ENCODE measurements at places on chromosomes 4 and X.

- DNase-seq = no peak
Observed at GRCh38 chr4:122017296-122017695, 65.4 kb upstream of the TRPC3 start.

- no peak for DNase-seq
Observed at GRCh38 chr4:160326110-160326509, 1223.2 kb downstream of the RAPGEF2 start.

- DNase-seq = no peak
Observed at GRCh38 chr4:1115528-1116293, 2.3 kb upstream of the RNF212 start.

GRCh38 chrX:69740317-69740716, 124.4 kb downstream of the EDA start:
- DNase-seq = no peak

GRCh38 chr4:155445306-155445705, 68.5 kb upstream of the MAP9 start:
- no peak for DNase-seq

GRCh38 chr4:7281691-7282665, 89.6 kb downstream of the SORCS2 start:
- DNase-seq = no peak

DNA sequence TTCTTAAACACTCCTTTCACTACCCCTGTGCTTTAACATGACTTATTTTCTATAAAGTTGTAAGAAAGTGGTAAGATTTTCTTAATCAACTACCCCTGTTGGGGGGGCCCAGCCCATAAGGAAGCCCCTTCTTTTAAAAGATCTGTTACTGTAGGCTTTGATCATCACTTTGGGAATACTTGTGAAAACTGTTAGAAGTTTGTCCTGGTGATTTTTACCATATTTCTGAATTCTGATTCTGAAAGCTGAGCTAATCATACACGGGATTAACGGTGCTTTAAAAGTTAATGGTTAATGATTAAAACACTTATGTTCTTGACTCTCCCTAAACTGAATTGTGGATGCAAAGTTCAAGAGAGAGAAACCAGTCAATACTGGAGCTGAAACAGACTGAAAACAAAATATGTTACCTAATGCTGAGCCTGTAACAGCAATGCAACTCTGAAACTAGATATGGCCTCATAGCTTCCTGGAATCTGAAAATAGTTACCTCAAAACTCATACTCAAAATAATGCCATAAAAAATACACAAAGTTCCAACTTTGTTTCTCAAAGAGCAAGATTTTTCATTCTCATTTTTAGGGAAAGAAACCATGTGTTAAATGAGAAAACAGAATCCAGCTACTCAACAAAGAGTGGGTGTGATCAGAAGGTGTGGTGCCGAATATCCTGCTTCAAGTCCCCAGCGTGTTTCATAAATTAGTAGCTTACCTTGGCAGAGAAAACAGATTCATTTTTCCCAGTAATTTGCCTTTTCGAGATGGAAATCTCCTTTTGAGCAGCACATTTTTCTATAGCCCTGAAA, 31.6 kb downstream of the ADH7 start:
- no peak for DNase-seq

DNA sequence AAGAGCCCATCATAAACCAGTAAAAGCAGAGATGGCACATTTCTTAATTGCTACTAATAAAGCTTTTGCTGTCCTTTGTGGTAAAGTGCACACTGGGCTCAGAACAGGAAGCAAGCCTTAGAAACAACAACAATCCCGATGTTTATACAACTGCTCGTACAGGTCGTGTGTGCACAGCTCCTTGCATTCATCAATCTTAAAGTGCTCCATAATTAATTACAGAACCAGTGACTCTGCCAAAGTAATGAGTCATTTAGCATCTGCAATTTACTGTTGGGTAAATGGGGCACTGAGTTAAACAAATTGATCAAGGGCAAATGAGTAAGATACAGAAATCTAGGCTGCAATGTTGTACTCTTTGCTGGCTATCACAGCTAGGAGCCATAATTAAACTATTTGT, 61.3 kb upstream of the TXK start:
- no peak for DNase-seq

DNA sequence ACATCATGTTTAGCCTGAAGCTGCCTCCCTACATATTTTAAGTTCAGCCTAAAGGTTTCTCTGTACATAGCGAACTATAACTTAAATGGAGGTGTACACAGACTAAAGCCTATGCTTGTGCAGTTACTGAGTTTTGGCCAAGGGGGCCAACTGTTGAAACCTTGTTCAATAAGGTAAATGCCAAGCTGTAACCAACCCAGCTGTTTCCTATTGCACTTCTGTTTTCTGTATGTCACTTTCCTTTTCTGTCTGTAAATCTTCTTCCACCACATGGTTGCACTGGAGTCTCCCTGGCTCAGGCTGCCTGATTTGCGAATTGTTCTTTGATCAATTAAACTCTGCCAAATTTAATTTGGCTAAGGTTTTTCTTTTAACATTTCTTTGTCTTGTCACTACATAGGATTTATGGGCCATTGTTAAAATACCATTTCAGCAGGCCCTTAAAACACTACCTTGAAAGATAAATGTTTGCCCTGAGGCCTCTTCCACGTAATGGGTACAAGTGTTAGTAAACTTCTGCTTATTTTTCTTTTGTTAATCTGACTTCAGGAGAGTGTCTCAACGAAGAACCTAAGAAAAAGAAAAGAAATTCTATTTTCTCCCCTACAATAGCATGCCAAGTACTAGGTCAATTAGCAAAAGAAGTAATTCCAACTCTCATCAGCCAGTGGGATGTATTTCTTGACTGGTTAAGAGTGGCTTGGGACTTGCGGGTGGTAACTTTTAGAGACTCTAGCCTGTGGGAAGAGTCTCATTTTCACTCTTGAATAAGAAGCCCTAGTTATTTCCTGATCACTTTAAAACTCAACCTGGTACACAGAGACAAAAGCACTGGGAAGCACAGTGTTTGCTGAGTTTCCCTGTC, 45.7 kb upstream of the PRSS12 start:
- DNase-seq = no peak

DNA sequence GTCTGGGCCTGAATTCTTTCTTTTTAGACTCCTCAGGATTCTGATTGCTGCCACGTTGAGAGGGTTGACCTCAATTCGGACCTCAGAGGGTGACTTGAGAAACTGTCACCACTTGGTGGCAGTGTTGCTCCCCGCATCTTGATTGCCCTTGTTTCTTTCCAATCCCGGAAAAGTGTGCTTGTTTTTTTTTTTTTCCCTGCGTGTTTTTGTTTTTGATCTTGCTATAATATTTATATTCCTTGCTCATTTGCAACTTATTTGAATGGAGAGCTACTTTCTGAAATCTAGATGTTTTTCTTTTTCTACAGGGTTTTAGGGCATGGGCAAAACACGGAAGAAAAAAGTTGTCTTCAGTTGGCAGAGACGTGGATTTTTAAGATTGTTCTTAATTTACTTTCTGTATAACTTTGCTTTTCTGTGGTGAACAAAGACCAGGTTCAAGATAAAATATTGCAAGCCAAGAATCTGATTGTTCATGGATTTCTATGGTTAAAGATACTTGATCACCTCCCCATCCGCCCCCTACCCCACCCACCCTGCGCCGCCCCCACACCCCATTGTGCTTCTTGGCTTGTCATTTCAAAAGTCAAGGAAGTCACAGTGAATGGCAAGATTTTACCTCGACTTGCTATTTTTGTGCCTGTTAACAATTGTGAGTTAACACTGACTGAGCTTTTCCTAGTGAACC, 102.0 kb downstream of the PTTG2 start:
- peak; percentile 32 for DNase-seq

DNA sequence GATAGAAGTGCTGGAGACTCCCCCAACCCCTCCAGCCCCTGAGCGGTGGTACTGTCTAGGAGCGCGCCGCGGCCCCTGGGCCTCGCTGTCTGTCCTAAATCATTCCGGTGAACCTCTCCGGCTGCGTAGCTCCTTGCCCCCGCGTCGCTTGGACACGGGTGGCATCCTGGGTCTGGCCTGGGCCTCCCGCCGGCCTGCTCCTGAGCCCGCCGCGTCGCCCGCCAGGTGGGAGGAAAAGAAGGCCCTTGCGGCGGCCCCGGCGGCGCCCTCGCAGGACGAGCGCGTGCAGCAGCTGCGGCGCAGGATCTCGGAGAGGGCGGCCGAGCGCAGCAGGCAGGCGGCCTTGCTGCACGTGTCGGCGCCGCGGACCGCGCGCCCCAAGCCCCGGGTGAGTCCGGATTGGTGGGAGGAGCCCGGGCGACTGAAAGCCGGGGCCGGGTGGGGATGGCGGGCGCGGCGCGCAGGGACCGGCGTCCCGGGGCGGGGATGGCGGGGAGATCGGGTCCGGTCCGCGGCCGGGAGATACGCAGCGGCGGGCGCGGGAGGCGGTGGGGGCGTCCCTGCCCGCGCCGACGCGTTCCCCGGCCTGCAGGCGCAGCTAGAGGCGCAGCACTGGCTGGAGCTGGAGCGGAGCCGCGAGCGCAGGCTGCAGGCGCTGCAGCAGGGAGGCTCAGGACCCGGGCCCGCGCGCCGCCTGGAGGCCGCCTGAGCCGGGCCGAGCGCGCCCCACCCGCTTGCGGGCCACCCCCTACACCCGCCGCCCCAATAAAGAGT, 6.5 kb upstream of the RNF4 start:
- DNase-seq = peak; percentile 48

DNA sequence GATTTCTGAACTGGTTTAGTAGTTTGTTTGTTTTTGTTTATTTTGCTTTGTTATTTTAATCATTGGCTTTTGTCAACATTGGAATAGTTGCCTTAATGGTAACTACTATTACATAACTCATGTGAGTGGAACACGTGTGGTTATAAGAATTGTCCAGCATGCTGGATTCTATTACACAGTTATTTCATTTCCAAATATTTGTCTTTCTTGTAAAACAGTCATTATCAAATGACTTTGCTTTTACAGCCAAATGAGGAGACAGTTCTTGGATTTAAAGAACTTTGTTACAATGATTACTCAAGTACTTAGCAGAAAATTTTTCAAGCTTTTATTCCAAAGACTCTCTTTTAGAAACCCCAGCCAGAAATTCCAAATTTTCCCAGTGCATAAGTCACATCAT, 516.1 kb upstream of the MAGEB2 start:
- DNase-seq = no peak

DNA sequence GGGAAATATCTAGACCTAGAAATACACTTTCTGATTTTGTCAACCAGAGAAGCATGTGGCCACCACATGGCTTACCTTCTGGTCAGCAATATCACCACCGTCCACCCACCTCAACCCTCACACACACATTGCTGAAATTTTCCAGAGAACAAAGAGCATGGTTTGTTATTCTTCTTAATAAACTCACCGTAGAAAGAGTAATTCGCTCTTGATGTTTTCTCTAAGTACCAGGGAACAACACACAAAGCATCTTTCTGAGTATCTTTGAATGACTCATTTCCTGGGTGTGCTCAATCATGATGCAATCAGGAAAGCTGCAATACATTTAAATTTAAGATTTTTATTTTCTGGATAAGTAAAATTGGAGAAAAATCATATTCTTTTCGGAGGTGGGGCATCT, 24.7 kb upstream of the LRAT start:
- DNase-seq = no peak

DNA sequence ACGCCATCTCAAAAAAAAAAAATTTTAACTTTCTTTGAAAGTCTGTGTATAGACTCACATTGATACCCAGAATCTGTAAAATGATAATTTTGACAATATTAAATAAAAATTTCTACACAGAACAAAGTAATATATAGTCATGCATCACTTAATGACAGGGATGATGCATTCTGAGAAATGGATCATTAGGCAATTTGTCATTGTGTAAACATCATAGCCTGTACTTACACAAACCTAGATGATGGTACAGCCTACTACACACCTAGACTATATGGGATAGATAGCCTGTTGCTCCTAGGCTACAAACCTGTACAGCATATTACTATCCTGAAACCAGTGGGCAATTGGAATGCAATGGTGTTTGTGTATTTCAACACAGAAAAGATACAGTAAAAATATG, 107.7 kb downstream of the BLTP1 start:
- no peak for DNase-seq

GRCh38 chr4:16079046-16079445, 4.8 kb downstream of the PROM1 start:
- DNase-seq = no peak

- no peak for DNase-seq
Observed at GRCh38 chr4:26281881-26282280, 38.9 kb upstream of the RBPJ start.

- DNase-seq = no peak
Observed at GRCh38 chr4:141238186-141238585, 17.5 kb downstream of the ZNF330 start.

DNA sequence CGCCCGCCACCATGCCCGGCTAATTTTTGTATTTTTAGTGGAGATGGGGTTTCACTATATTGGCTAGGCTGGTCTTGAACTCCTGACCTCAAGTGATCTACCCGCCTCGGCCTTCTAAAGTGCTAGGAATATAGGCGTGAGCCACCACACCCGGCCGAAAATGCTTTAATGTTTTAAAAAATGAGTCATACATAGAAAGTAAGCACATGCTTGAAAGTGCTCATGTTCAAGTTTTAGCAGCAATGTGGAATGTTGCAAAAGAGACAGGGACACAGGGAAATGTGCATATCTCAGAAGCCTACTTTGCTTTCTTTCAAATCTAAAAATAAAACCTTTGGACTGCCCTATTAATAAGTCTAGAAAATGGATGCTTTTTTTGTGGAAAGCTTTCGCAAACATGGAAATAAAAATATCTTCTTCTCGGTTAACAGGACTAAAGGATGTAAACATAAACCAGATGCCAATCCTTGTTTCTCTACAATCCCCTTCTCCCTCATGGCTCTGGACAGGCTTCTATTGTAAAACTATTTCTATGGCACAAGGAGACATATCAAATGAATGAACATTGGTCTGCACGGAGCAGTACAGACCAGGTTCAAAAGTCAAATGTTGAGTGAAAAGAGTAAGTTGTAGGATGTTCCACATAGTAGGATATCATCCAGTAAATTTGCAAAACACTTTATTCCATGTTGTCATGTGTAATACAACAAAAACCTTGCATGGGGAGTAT, 15.0 kb downstream of the MECP2 start:
- DNase-seq = no peak

GRCh38 chr4:86846921-86847320, 2.3 kb downstream of the SLC10A6 start:
- no peak for DNase-seq

All from stimulated activated CD8-positive, alpha-beta memory T cell treated with anti-CD3 and anti-CD28 coated beads, Interleukin-15, amount 100 ng/mL, for 4 hours (primary cell).